ENCODE measurements at places on chromosomes 3 and 15.
A peak's percentile ranks its signal among the peaks of the same experiment; 100 is the strongest.

- no peak for DNase-seq
Measured at GRCh38 chr3:115980709-115981108, 357.4 kb downstream of the GAP43 start.

GRCh38 chr15:85457392-85457968 lies 77.1 kb downstream of the AKAP13 start:
- DNase-seq = no peak

- DNase-seq = no peak
Measured at GRCh38 chr3:108998436-108998835, 44.8 kb upstream of the GUCA1C start.

DNA sequence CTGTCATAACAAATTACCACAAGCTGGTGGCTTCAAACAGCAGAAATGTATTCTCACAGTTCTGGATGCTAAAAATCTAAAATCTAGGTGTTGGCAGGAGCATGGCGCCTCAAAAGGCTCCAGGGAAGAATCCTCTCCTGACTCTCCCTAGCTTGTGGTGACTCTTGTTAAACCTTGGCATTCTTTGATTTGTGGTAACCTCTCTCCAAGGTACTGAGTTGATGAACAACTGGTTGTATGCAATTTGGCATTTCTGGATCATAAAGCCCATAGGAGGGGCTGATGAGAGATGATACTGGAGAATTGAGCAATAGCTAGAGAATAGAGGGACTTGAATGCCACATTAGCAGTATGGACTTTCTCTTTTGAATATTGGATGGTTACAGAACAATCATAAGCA lies 821.8 kb downstream of the TBL1XR1 start:
- DNase-seq = no peak

GRCh38 chr3:137764001-137764433 lies at the start of gene SOX14:
SOX14 (plus strand) TSS chr3:137764315; CDS start chr3:137764785, 470 bp downstream.
- no peak for DNase-seq

- no peak for DNase-seq
Measured at GRCh38 chr15:69669446-69669845, 216.8 kb downstream of the RPLP1 start.

GRCh38 chr15:57500979-57501576 lies 90.6 kb upstream of the MYZAP start:
- DNase-seq = no peak

DNA sequence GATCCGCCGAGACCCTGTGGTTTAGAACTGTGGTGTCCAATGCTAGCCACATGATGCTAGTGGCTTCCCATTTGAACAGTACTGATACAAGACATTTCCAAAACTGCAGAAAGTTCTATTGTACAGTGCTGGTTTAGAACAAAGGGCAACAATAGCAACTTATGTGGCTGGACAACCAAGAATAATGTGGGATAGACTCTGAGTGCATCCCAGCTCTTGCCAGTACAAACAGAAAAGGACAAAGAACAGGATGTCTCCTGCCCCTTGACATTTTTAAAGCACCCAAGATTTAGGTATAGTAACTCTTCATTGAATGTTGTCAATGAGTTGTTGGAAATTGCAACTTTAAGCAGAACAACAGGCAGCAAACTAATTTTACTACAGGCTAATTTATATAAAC lies 107.3 kb downstream of the ZNF385D start:
- no peak for DNase-seq

DNA sequence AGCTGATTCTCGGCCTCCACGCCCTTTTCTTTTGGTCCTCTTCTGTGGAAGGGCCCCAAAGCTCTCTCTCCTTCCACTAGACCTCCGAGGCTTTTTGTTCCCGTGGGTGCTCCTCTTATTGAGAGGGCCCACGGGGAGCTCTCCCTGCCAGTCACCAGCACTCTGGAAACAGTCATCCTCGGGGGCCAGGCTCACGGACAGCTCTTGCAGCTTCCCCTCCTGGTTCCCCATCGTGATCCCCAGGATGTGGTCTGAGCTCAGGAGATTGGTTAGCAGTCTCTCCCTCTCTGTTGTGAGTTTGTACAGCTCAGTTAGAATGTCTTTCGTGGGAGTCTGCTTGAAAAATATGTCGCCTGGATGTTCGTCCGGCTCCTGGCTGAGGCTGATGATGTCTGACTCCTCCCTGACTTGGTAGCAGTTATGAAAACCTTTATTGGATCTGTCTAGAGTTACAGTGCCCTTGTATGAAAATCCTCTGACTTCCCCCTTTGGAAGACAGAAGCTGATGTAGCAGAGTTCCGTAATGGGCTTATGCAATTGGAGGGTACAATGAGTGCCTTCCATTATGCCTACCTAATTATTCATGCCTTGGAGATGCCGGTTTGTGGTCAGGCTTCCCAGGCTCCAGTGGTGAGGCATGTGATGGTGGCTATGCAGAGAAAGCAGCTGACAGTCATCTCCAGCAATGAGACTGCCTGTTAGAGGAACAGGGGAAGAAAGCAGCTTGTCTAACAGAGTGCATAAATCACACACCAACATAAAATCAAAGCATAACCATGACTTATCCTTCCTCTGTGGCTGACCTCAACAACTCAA lies 40.0 kb downstream of the FMN1 start:
- DNase-seq = no peak

GRCh38 chr3:4045756-4046155 lies 246.5 kb downstream of the LRRN1 start:
- DNase-seq = no peak

GRCh38 chr3:134061401-134061800 lies 31.7 kb upstream of the SLCO2A1 start:
- no peak for DNase-seq

- DNase-seq = no peak
Measured at GRCh38 chr3:150005243-150006112, 34.8 kb upstream of the PFN2 start.

GRCh38 chr3:34024447-34025240 lies 226.2 kb downstream of the PDCD6IP start:
- no peak for DNase-seq

- no peak for DNase-seq
Measured at GRCh38 chr3:161745741-161746140, 249.1 kb downstream of the OTOL1 start.

GRCh38 chr15:89385596-89386331 lies 51.1 kb upstream of the POLG start:
- no peak for DNase-seq

DNA sequence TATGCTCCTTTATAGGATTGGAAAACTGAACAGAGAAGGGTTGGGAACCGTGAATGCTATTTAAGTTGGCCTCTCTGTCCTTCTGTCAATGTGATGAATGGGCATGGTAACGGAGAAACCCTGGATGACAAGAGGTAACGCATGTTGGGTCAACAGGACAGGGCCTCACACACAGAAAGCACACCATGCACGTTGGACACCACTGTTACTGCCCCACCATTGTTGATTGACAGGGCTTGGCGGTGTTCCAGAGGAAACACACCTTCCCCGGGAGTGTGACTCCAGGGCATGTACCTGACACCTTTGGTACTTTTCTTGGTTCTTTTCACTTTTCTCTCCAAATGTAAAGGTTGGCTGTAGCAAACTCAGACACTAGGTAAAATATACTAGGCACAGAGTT lies 548.5 kb downstream of the OCA2 start:
- no peak for DNase-seq

- no peak for DNase-seq
Measured at GRCh38 chr3:3065876-3066275, 44.3 kb downstream of the IL5RA start.

GRCh38 chr3:39447637-39448483 lies 19.6 kb upstream of the MOBP start:
- peak; percentile 74 for DNase-seq

- no peak for DNase-seq
Measured at GRCh38 chr3:40355410-40355809, 31.6 kb upstream of the ENTPD3 start.

GRCh38 chr3:106428565-106428994 lies 559.8 kb upstream of the CBLB start:
- DNase-seq = no peak

Measured in stimulated activated effector memory CD8-positive, alpha-beta T cell treated with anti-CD3 and anti-CD28 coated beads, Interleukin-12 subunit alpha, Interleukin-12 subunit beta, amount 100 ng/mL, for 72 hours (primary cell).